SK-MEL-5 (cell line): ENCODE measurements at places on chromosomes 1 and 21. TPM values are rescaled to one million over a fixed set of nuclear protein-coding genes. Genes with fewer than 3 reads are reported as not detected.

- no peak for DNase-seq
Measured at GRCh38 chr1:17356387-17357026, 15.5 kb upstream of the PADI6 start.

GRCh38 chr1:78072216-78072615 lies 26.4 kb downstream of the GIPC2 start:
- DNase-seq: no peak

DNA sequence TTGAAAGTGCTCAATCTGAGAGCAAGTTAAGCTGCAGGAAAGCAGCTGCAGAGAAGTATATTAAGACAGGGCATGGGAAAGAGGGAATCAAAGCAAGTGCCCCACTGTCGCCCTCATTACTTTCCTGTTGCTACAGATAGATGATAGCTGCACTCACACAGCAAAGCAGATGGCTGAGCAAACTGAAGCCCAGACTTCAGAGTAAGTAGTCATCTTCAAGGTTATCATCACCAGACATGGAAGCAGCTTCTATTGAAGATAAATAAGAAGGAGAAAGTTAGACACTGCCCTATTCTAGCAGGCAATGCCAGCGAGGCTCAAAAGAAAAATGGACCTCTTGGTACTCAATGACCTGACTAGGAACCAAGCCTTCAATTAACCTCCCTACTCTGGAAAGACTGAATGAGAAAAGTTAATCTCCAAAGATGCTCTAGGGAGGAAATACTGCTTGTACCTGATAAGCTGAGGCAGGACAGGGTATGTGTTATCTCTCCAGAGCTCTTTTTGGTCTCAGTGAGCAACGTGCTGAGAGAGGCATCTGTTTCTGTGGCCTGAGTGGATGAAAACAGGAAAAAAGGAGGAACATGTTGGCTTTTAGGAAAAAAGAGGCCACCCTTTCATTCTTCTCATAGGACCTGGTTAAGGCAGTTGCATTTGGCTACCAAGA lies 11.1 kb upstream of the MRPL9 start:
- DNase-seq: no peak

ARMH1 gene
- total RNA-seq: 0.24 TPM in 1 of 2 replicates, not detected in the other

DNA sequence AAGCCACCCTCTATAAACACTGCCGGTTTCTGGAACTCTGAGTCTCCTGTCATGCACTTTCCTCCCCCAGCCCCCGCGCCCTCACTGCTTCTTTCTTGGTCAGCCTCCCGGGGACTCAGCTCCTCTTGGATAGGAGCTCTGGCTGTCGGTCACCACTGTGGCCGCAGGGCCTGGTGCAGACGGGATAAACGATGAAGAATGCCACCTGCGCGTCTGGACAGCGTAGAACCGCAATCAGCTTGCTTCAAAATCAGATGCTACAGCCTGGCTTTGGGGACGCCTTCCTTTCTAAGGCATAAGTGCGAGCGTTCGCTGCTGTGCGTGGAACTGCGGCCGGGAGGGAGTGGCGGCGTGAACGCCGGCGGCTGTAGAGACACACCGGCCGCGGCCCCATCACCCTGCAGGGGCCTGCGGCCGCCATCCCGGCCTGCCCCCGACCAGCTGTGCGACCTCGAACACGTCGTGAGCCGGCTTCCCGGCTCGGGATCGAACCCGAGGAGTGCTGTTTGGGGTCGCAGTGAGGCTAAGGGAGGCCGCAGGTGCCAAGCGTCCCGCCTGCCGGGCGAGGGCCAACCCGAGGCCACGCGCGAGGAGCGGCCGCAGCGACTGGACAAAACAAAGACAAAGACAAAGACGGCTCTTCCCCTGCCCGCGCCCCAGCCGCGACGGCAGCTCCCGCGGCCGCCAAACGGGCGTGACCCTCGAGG lies 688 bp downstream of the PTTG1IP start:
- no peak for DNase-seq

DNA sequence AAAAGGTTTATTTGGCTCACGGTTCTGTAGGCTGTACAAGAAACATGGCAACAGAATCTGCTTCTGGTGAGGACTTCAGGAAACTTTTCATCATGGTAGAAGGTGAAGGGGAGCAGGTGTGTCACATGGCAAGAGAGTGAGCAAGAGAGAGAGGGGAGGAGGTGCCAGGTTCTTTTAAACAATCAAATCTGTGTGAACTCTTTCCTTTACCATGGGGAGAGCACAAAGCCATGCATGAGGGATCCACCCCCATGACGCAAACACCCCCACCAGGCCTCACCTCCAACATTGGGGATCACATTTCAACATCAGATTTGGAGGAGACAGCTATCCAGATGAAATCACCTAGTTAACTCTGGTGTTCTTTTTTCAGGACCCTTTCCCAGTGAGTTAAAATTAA lies 103.6 kb downstream of the GALNT2 start:
- peak; percentile 38 for DNase-seq
